Activated T-helper 1 cell treated with anti-CD3 and anti-CD28 coated beads, Interleukin-2, amount 50 U/mL, for 16 hours (primary cell): ENCODE measurements at places on chromosomes 2 and 18.

- DNase-seq: no peak
Measured at GRCh38 chr2:173130496-173131465, 55.1 kb downstream of the MAP3K20 start.

GRCh38 chr2:237210297-237210696 lies 124.6 kb downstream of the COPS8 start:
- DNase-seq: no peak

DNA sequence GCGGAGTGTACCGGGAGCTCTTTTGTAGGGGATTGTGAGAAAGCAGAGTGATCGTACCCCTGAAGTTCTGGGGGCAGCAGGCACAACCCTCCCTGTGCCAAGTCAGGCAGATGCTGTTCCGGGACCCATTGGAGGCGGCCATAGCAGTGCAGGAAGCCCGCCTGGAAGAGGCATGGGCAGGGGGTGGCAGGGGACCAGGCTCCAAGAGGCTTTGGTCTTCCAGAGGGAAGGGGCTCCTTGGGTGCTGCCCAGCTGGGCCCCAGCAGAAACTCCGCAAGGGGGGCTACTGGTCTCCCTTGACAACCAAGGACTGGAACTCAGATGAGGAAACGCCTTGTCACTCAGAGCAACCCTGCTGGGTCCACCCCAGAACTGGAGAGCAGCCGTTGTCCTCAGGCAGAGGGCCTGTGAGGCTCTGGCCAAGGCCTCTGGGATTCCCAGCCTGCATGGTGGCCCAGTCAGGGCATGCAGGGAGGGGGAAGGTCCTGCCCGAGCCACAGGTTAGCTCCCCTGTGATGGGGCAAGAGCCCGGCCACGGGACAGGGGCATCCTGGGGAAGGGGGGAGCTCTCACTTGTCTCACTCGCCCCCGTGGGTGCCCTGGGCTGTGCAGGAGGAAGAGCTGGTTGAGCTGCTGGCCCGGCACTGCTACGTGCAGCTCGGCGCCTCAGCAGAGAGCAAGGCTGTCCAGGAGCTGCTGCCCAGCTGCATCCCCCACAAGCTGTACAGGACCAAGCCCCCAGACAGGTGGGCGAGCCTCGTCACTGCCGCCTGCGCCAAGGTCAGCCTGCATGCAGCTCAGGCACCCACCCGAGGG lies 21.0 kb upstream of the GPR17 start:
- DNase-seq: no peak

DNA sequence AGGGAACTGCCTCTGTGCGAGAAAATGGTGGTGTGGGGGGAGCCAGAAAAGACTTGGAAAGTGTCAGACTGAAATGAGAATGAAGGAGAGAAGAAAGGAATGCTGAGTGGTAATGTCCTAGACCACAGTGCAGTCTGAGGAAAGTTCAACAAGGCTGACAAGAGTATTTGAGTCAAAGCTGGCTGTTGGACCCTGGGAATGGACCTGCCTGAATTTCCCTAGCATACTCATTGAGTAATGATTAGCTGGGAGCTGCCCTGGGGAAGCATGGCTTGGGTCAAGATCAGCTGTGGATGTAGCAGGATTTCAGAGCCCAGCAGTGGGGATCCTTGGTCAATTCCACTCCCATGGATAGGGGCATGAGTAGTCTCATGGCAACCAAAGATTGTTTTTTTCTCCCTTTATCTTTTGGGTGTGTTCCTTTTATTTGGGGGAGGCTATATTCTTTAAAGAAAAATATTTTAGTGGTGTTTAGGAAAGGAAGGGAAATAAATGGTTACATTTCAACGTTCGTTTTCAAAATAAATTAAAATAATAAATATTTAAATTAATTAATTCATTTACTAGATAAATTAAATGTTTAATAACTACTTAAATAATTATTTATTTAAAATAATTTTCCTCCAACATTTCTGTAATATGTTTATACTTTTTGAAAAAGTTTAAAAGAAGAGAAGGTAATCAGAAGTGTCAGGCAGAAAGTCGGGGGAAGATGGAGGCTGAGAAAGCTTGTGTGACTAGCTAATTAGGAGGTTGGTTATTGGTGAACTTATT lies 15.9 kb upstream of the LHCGR start:
- no peak for DNase-seq

DNA sequence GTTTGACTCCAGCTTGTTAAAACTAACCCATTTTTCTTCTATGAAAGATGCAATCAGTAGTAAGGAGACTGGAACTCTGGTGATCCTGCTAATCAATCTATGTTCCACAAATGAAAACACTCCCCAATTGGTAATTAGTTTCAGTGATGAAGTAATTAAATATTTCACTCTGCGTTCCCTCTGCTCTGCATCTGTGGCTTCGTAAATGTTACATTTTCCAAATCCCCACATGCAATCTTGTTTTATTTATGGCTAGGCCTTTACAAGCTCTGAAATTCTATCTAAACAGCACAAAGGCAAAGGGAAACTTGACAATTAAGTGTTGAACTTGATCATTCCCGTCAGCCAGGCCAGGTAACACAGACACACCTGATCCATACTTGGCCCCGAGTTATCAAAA lies 231.4 kb upstream of the OSR1 start:
- DNase-seq: no peak

DNA sequence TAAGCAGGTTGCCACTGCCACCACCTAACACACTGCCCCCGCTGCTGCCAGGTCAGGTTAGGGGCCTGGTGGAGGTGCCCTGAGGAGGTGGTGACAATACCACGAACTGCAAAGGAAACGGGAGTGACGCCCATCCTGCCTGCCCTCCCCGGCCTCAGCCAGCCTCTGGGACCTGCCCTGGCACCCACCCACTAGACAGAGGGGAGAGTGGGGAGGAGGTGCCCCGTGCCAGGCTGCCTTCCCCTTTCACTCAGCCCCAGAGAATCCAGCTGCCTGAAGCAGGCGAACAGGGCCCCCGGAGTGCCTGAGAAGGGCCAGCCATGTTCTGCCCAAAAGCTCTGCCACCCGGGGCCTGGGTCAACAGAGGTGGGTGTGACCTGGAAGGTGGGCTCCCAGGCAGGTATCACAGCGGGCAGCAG lies 44.5 kb upstream of the FOSL2 start:
- DNase-seq: peak; percentile 17

DNA sequence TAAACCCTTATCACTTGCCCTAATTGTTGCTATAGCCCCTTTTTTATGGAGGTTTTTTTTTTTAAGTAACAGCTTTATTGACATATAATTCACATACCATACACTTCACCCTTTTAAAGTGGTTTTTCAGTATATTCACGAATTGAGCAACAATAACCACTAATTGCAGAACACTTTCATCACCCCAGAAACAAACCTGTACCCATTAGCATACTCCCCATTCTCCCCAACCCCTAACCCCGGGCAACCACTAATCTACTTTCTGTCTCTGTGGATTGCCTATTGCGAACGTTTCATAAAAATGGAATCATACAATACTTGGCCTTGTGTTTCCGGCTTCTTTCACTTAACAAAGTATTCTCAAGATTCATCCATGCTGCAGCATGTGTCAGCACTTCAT lies 213.6 kb downstream of the ATAD2B start:
- no peak for DNase-seq

GRCh38 chr2:2698182-2699120 lies 367.4 kb upstream of the MYT1L start:
- DNase-seq: no peak

DNA sequence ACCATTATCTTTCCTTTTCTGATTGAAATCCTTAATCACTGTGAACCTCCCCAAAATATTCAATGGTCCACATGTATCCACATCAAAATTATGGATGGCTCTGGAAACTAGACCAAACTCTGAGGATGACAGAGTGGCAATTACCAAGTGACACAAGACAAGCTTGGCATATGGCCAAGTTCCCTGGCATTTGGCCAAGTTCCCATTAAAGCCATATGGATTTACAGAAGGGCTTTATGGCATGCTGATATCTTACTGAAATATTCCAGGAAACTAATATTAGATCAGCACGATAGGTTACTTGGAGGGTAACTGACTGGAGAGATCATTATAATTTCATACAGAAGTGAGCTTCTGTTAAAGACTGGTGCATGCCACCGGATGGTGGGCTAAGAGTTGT lies 21.9 kb upstream of the CERS6 start:
- DNase-seq: no peak

GRCh38 chr2:48693645-48694044 lies 61.9 kb downstream of the LHCGR start:
- no peak for DNase-seq

DNA sequence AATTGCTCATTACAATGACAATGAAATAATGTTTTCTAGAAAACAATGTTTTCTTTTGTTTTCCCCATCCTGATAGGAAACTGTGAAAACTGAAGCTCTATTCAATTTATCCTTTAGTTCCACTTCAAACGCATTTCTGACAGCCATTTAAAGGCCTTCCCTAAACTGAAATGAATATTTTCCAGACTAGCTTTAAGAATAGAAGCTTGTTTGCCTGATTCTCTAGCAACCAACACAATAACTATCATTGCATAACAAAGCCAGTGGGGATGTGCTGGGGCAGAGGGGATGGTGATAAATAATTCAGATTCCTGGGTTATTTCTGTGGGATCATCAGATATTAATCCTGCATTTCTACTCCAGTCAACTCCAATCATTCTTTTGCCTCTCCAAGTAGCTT lies 427.1 kb downstream of the RND3 start:
- no peak for DNase-seq

DNA sequence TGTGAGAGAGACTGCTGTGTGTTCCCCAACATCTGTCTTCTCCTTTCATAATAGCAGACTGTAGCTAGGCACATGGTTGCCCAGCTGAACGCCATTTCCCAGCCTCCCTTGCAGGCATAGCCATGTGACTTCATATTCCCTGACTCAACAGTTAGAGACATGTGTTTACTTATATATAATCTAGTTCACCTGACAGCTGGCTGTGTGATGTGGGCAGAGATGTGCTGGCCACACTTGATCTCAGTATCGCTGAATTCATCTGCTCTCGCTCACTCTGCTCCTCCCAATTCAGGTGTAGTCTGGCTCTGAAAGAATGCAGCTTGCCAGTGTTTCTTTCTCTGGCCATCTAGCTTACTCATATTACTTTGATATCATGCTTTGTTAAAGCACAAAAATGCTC lies 52.3 kb upstream of the SEC11C start:
- DNase-seq: no peak

DNA sequence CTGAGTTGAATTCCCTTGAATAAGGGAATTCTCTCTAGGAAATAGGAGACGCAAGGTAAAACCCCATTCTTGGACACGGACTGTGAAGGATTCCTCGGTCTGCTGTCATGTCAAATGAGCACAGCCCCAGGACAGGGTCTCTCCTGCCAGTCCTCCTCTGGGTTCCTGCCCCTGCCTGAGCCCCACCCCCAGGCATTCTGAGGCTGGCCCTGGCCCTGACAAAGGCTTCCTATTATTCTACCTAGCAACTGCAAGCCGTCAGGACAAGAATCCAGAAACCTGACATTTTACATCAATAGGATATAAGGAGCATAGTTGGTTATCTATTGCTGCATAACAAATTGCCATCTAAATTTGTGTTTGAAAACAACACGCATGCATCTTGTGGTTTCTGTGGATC lies 253.3 kb upstream of the AGAP1 start:
- DNase-seq: no peak

GRCh38 chr18:9068346-9068745 lies 34.2 kb upstream of the NDUFV2 start:
- no peak for DNase-seq

- no peak for DNase-seq
Measured at GRCh38 chr2:204024503-204024902, 87.9 kb downstream of the ICOS start.

DNA sequence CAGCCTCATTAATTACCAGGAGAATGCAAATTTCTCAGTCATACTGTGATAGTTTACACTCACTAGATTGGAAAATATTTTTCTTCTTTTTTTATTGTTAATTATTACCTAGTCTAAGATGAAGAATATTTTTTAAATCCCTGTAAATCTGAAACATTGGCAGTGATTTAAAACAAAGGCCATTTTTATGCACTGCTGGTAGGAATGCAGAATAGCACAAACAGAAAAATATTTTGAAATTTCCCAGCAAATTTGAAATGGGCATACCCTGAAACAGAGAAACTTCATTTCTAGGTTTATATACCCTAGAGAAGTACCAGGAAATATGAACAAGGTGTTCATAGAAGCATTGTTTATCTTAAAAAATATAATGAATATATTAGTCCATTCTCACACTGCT lies 31.0 kb downstream of the DYNAP start:
- no peak for DNase-seq

DNA sequence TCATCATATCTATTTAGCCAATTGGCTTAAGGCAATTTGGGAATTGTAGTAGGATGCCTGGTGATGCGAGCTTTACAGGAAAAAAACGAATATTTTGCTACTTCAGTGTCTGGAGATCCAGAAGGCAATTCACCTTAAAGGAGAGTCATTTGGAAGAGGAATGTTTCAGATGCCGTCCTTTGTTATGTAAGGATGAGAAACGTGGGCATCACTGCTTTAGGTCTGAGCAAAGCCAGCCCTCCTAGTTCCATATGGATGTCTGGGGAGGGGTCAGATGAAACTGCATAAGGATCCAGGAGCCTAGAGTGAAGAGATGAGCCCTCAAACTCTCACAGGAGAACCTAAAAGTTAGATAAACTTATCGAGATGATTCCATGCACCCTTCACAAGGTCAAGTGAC lies 30.9 kb upstream of the DOCK10 start:
- no peak for DNase-seq

DNA sequence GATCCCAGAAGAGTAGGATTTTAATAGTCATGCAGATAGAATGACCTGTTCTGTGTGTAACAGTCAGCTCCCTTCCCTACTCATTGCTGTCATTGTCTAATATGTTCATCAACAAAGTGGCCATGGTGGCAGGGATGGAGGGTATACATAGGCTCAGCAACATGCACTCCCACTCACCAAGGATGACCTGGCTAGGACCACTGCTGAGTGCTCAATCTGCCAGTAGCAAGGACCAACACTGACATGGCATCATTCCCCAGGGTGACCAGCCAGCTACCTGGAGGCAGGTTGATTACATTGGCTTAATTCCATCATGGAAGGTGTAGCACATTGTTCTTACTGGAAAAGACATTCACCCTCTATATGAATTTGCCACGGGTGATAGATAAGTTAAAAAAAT lies 401.7 kb upstream of the CELF4 start:
- DNase-seq: no peak

- no peak for DNase-seq
Measured at GRCh38 chr2:223576873-223577272, 25.3 kb downstream of the SCG2 start.

GRCh38 chr2:105598829-105599698 lies 145.6 kb upstream of the NCK2 start:
- DNase-seq: no peak

GRCh38 chr18:21693322-21693721 lies 11.3 kb downstream of the ABHD3 start:
- no peak for DNase-seq
